ENCODE measurements at places on chromosomes 2 and 18.

- DNase-seq = no peak
Measured at GRCh38 chr2:101806123-101806522, 108.6 kb downstream of the MAP4K4 start.

DNA sequence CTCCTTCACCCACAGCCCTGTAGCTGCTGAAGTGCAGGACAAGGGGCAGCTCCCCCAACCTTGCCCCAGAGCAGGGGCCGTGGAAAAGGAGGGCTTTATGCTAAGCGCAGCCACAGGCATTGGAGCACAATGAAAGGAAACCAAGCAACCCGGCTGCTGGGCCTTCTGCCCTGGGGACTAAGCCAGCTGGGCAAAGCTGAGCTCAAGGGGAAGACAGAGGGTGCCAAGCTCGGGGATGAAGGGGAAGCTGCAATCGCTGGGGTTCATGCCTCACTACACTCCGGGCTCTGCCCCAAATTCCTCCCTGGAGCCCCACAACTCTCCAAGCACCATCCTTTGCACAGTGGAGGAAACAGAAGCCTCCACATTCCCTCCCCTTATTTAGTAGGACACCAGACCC is 12.4 kb downstream of the SFXN5 start:
- DNase-seq = no peak

- peak; percentile 98 for DNase-seq
Measured at GRCh38 chr2:102063941-102064678, 72.3 kb downstream of the IL1R2 start.

DNA sequence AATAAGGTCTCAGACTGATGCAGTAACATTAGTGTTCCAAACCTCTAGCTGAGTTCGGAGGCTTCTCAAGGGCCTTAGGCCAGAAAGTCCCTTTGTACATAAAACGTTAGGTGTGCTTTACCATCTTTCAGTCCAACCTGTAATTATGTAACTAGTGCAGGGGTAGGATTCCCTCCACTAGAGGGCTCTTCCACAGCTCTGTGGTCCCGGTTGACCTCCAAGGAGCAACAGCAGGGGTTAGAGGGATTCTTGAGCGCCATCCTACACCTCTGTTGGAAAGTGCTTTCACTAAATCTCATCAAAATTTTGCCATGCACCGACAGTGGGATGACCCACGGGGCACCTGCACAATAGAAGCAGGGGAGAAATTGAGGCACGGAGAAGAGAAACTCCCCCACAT is 155.8 kb upstream of the LRP1B start:
- DNase-seq = no peak

GRCh38 chr2:88177556-88177955 is 7.4 kb downstream of the THNSL2 start:
- peak; percentile 32 for DNase-seq

GRCh38 chr2:2763351-2764000 is 432.4 kb upstream of the MYT1L start:
- DNase-seq = no peak

All from adrenal gland (tissue), 19 donors.